ENCODE measurements at places on chromosomes 2 and 18. TPM values are rescaled to one million over a fixed set of nuclear protein-coding genes. Genes with fewer than 3 reads are reported as not detected.

- DNase-seq = no peak
Measured at GRCh38 chr2:21146638-21147037, 22.9 kb downstream of the TDRD15 start.

- DNase-seq = no peak
Measured at GRCh38 chr2:48980846-48981245, 173.5 kb downstream of the FSHR start.

GRCh38 chr2:20317197-20317596, 33.4 kb downstream of the PUM2 start:
- no peak for DNase-seq

GRCh38 chr2:8583400-8584173, 98.3 kb upstream of the ID2 start:
- DNase-seq = peak; percentile 79

- no peak for DNase-seq
Measured at GRCh38 chr2:45728458-45728942, 77.0 kb downstream of the PRKCE start.

DNA sequence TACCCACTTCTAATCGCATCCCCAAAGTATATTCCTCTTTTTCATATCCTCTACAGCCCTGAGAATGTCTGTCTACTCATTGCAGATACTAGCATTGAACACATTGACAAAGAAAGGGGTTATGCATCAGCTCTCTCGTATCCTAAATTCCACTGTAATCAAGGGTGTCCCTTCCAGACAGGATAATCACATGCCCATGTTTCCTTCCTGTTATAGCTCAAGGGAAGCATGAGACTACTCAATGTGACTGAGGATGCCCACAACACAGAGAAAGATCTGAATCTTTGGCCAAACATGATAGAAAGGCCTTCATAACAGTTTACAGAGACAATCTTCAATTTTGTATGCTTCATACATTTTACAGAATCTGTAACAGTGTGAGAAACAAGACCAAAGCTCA, 69.2 kb downstream of the HIBCH start:
- DNase-seq = no peak

DNA sequence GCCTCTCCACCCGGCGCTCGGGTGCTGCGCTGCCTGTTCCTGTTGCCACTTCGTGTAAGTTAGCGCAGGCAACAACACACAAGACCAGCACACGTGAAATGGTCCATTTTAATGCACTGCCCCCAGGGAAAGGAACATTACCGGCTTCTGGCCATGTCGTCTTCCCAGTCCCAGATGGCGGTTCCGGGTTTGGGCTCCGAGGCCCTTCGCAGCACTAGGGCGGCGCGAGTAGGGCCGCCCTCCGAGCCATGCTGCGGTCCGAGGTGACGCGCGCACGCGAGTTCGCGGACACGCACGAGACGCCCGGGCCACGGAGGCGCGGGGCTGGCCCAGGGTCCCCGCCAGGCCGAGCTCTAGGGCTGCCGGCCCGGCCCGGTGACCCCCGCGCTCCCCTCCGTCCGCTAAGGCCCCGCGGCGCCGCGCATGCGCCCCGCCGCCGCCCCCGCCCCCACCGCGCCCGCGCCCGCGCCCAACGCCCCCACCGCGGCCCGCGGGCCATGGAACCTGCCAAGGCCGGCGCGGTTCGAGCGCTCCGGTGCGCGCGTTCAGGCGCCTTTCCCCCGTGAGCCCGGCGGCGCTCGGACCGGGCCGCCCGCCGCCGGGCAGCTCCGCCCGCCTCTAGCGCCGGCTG, 367 bp upstream of the ZNF236 start:
- DNase-seq = peak; percentile 37

- no peak for DNase-seq
Measured at GRCh38 chr18:47284721-47285395, 33.4 kb upstream of the SKOR2 start.

DNA sequence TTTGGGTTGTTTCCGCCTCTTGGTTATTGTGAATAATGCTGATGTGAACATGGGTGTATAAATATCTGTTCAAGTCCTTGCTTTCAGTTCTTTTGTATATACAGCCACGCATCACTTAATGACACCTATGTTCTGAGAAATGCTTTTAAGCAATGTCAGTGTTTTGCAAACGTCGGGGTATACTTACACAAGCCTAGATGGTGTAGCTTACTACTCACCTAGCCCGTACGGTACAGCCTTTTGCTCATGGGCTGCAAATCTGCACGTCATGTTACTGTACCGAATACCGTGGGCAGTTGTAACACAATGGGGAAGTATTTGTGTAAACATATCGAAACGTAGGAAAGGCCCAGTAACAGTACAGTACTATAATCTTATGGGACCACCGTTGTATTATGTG, 12.4 kb downstream of the RALB start:
- no peak for DNase-seq

- no peak for DNase-seq
Measured at GRCh38 chr2:80007777-80008503, 296.6 kb downstream of the LRRTM1 start.

DNA sequence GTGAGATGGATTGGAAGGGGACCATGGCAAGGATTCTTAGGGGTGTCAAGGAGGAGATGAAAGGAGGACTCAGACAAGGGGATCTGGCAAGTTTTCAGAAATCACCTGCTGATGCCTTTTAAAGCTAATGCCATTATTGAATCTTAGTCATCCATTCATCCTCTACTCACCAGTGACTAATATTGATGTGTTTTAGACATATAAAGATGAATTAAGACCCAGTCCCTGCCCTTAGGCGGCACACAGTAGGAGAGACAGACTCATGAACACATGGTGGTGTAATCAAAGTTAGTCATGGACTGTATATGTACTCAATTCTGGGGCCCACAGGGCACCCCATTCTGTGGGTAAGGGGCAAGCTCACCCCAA, 56.5 kb upstream of the ATL2 start:
- DNase-seq = peak; percentile 94

DNA sequence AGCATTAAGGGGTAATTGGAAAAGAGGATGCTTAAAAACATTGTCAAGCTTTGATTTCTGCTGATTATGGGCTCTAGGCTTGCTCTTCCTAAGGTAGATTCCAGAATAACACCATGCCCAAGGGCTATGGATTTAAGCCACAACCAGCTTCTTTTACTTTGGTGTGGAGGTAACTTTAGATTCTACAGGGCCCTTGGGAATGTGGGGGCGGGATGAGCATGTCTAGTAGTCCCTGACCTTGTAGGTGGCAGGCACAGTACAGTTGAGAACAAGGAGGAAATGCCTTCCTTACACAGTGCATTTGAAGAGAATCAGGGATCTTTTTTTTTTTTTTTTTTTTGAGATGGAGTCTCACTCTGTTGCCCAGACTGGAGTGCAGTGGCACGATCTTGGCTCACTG, 364.2 kb downstream of the NYAP2 start:
- DNase-seq = no peak

- DNase-seq = no peak
Measured at GRCh38 chr18:58157237-58157636, 113.2 kb downstream of the NEDD4L start.

DNA sequence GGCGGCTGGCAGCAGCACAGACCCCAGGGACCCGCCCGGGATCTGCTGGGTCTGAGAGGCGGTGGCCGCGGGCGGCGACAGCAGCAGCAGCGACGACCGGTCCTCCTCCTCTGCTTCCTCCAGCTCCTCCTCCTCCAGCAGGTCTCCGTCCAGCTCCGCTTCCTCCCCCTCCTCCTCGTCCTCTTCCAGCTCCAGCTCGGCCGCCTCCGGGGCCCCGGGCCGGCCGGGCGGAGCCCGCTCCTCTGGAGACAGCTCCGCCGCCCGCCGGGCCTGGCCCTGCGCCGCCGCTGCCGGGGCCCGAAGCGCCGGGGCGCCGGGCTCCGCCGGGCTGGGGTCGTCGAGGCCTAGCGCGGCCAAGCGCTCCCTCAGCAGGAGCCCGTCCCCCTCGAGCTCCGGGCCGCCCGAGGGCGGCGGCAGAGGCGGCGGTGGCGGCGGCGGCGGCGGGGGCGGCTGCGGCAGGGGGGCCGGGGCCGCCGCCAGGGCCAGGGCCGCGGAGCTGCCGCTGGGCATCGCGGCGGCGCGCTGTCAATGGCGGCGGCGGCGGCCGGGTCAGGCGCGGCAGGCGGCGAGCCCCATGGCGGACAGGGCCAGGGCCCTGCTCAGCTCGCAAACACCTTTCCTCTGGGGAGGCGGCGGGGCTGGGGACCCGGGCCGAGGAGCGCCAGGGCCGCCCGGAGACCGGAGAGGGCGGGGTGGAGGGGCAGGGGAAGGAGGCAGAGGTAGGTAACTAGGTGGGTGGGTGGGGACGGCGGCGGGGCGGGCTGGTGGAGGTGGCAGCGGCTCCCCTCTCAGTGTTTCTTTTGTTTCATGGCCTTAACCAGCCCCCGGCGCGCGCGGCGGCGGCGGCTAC, 445 bp downstream of the MEX3C start:
- no peak for DNase-seq

DNA sequence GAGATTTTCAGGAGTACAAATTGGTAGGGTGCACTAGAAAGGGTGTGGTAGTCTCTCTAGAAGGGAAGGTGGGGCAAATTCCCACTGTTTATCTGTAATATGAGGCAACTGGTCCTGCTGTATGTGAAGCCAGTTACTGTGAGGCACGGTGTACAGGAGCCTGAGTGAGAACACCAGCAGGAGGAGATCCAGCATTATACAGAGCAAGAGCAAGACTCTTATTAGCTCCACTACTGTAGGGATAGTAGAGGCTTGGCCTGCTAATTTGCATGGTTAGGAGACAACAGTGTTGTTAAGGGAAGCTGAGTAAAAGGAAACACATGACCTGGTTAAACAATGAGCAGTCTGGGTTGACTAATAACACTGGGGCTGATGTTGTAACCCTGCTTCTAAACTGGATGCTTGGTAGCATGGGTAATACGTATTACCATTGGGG, 76.3 kb upstream of the WDSUB1 start:
- no peak for DNase-seq

GRCh38 chr18:24200494-24201290, 61.8 kb downstream of the CABYR start:
- no peak for DNase-seq

GRCh38 chr2:178277741-178278197, 83.5 kb downstream of the OSBPL6 start:
- no peak for DNase-seq

DNA sequence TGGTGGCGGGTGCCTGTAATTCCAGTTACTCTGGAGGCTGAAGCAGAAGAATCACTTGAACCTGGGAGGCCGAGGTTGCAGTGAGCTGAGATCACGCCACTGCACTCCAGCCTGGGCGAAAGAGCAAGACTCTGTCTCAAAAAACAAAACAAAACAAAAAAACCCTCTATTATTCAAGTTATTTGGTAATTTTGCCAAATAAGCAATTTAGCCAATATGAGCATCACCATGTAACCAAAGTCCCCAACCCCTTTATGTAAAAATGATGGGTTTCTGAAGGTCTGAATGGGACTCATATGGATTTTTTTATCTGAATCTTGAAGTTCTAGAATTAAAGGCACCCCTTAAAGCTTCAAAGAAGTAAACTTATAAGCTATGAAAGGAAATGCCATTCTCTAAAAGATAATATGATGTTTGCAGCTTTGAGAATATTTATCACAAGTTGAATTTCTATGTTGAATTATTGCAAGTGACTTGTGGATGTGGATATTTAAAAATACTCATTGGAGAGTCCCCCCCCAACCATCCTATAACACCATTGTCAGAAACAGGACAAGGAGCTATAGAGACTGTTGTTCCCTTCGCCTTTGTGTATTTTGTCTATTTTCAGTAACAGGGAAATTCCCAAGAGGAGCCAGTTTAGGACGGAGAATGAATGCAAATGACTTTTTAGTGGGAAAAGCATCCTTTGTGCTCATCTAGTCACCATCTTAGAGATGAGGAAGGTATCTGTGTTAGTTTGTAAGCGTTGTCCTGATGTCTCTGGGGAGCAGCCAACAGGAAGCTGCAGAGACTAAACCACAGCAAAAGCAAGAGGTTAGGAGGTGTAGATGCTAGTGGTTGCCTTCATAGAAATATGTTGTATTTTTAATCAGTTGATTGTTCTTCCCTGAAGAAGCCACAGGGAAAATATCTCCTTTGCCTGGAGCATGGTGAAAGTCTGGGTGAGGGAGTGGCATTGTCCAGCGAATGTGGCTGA, 68.3 kb downstream of the TET3 start:
- DNase-seq = no peak

GRCh38 chr2:121665504-121665903, 16.2 kb upstream of the CLASP1 start:
- DNase-seq = peak; percentile 48

DNA sequence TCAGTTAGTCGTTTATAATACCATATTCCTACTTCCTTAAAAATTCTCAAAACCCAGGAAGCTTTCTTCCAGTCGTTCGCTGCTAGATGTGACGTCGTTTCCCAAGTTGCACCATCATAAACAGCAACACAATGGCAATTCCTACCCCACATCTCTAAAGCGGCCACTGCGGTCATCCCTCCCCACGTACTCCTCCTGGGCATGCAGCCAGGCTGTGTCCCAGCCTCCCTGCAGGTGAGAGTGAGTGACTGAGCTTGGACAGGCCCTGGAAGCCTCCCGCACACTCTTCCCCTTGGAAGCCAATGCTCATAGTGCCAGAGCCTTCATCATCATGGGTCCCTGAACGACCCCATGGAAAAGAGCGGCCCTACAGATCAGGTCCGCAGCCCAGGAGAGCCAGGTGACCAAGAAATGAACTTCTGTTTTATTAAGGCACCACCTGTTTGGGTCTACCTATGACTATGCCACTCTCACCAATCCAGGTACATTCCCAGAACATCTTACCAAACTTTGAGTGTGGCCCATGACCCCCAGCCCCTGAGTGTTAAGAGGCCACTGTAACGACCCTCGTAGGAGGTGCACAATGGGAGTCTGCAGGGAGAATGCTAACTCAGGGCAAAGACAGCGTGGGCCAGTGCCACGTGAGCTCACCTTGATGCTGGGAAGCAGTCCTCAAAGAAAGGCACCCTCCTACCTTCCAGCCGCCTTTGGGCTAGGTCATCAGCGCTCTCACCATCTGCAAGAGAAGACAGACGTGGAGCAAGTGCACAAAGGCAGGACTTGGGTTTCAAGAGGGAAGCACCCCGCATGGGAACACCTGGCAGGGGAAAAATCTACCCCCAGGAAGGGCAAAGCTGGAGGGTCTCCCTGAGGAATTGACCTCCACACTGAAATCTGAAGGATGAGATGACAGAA, 74.7 kb upstream of the RAB6C start:
- DNase-seq = no peak

FZD7 gene
- 5.5 TPM for total RNA-seq

RESP18 gene
- total RNA-seq = not detected

CRYGC gene
- not detected for total RNA-seq

GREB1L gene
- total RNA-seq = 6.3 TPM

TNFAIP6 gene
- total RNA-seq = not detected

HOXD13 gene
- 0.36 TPM for total RNA-seq

TMEFF2 gene
- not detected for total RNA-seq

DLX2 gene
- total RNA-seq = 0.29 TPM

UBR3 gene
- 30.9 TPM for total RNA-seq

All from PC-3 (cell line).